ENCODE measurements at places on chromosomes 4 and X.
A peak's percentile ranks its signal among the peaks of the same experiment; 100 is the strongest.

GRCh38 chr4:16269240-16269639, 43.0 kb upstream of the TAPT1 start:
- no peak for DNase-seq

- DNase-seq, result no peak
Measured at GRCh38 chrX:78111140-78111931, 7.3 kb downstream of the PGK1 start.

- DNase-seq, result peak; percentile 3
Measured at GRCh38 chrX:29530501-29530900, 684.9 kb upstream of the MAGEB2 start.

DNA sequence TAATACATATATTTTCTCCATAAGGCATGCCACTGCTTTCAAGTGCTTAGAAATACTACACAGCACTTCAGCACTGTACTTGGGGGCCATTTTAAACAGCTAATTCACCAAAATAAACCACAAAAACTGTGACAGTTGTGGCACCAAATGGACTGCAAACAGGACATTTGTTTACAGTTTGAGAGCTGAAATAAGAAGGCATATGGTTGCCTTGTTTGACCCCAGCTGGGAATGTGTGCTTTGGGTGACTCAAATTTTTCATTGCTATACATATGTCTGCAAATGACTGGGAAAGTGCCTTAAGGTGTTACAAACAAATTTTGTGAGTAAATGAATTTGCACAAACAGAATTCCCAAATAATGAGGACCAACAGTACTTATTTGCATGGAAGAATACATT, 124.2 kb downstream of the BANK1 start:
- DNase-seq, result no peak

- no peak for DNase-seq
Measured at GRCh38 chr4:68272860-68273259, 27.4 kb upstream of the TMPRSS11B start.

GRCh38 chr4:152628128-152628527, 51.7 kb downstream of the TMEM154 start:
- no peak for DNase-seq

GRCh38 chr4:166896254-166896653, 338.0 kb downstream of the SPOCK3 start:
- DNase-seq, result no peak

DNA sequence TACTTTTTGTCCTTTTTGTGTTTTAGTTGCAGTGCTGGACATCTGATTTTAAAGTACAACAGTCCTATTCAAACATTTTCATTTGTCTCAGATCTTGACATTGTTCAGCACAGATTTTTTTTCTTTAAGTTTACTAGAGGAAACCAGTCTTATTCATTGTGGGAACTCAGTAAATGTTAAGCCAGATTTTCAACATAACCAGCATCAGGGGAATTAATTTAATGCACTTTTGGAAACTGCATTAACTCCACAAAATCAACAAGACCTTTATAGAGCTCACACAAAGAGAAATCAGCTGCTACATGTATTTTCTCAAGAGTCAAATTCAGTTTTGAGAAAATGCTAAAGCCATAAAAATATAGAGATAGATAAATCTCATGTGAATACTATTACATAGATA, 9.9 kb downstream of the CPE start:
- no peak for DNase-seq

GRCh38 chrX:115679460-115679859, 118.5 kb downstream of the PLS3 start:
- peak; percentile 29 for DNase-seq

- no peak for DNase-seq
Measured at GRCh38 chrX:310621-311155, 7.9 kb downstream of the GTPBP6 start.

Measured in myocyte (in vitro differentiated cells).